ENCODE measurements at places on chromosomes 4 and X.

GRCh38 chrX:133402042-133402453 lies 13.2 kb downstream of the GPC4 start:
- DNase-seq, result no peak

DNA sequence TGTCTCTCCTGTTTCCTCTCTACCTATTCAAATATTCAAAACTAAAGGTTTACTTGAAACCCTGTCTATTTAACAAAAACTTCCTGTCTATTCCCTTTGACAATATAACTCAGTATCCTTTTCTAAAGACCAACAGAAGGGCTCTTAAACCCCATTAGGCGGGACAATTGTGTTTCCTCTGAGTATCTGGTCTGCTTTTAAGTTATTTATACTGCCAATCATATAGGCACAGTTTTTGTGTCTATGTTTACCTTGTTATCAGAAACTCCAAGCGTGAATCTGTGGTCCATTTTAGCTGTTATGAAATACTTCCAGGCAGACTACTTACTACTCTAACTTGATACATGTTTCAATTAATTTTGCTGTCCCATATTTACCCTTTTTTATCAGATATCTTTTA lies 350.0 kb upstream of the CTSO start:
- DNase-seq, result no peak

GRCh38 chr4:1596393-1596792 lies 87.7 kb downstream of the FAM53A start:
- no peak for DNase-seq

GRCh38 chr4:115376866-115377265 lies 263.4 kb upstream of the NDST4 start:
- DNase-seq, result no peak

GRCh38 chr4:86831262-86832130 lies 17.7 kb downstream of the SLC10A6 start:
- DNase-seq, result no peak

GRCh38 chrX:19532709-19533108 lies 17.4 kb upstream of the MAP3K15 start:
- no peak for DNase-seq

DNA sequence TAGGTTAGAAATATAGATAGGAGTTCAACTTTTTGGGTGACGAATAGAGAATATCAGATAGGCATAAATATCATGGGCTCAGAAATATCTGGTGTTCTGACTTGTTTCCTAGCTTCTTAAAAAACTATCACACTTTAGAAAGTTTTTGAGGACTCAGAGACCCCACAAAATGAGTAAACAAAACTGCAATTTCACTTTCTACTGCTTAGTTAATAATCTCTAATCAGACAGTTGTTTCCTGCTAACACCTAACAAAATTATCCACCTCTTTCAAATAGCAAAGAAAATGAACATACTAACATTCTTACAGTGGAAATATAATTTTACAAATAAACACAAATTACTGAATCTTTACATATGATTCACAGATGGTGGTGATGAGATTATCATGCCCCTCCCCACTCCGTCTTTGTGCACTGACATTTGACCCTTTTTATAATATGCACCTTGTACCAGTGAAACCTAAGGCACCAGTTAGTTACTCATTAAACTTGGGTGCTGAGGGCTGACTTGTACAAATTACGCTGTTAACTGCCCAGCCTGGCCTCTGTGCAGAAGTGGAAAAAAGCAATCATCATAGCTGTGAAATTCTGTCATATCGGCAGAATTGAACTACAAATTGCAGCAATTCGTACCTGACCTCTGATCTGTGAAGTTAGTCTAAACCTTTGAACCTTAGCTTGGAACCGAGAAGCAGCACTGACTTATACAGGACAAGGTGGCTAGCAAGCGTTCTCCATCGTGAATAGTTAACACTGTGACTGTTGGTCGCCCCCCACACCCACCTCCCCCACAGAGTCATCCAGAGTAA lies 138.7 kb downstream of the CHRNA9 start:
- no peak for DNase-seq

DNA sequence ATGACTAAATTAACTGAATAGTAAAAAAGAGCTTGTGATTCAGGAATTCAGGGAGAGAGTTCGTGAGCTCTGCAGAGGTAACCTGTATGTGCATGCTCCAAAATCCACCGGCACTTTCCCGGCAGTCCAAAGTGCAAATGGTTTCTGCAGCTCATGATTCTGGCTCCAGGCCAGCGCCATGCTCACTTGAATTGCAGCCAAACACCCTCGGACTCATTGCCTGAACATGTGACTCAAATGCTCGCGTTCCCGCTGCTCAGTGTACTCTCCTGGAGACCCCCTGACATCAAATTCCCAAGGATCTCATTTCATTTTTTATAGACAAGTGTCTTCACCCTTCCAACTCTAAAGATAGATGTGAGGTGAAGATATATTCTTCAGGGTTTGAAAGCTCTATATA lies 44.1 kb upstream of the SH3RF1 start:
- no peak for DNase-seq

DNA sequence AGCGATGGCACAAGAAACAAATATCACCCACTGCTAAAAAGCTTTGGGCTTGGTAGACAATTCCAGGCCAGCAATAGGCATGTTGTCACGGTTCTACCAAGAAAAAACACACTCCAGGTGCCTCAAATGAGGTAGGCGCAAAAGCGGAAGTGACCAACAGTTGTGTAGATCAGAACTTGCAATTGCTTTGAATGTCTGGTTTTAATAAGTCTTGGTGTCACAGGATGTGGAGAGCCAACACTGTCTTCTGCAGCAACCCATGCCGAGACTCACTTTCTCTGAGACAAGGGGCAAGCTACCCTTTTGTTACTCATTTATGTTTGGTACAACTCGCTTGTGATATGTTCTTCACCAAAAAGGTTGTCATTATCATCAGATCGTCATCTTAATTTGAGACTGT lies 188.8 kb downstream of the HS6ST2 start:
- no peak for DNase-seq

- no peak for DNase-seq
Measured at GRCh38 chr4:7226439-7226838, 34.1 kb downstream of the SORCS2 start.

DNA sequence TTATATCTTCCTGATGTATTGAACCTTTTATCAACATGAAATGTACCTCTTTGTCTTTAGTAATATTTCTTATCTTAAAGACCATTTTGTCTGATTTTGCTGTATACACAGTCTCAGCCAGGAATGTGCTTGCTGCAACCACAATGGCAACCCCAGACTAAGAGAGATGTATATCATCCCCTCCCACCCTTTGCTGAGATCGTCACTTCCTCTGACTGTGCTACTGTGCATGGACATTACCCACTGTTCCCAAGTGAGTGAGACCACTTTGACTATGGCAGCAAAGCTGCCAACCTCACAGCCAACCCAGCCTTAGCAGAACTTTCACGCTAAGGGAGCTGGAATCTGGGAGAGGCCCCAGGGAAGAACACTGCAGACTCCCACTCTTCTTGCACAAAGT lies 46.0 kb downstream of the EIF2S3 start:
- no peak for DNase-seq

- DNase-seq, result no peak
Measured at GRCh38 chrX:95057341-95057740, 1383.3 kb downstream of the FAM133A start.

GRCh38 chrX:81229901-81230300 lies 28.0 kb downstream of the SH3BGRL start:
- no peak for DNase-seq
